ENCODE measurements at places on chromosomes 6 and 20.

DNA sequence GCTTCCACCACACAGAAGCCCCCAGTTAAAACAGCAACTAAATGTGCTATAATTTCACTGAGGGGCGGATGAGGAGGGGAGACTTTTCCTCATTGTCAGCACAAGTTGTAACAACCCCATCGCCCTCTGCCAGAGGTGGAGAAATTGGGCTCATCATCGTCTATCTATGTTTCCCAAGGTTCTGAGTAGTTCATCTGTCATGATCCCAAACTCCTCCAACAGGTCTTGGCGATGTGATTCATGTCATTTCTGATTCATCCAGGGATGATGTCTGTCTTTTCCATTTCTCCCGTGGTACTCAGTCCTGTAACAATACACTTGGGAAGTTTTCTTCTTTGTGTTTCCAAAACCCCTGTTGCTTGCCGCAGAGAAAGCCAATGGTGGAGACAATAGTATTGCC, 51.0 kb downstream of the TFAP2A start:
- DNase-seq = no peak

DNA sequence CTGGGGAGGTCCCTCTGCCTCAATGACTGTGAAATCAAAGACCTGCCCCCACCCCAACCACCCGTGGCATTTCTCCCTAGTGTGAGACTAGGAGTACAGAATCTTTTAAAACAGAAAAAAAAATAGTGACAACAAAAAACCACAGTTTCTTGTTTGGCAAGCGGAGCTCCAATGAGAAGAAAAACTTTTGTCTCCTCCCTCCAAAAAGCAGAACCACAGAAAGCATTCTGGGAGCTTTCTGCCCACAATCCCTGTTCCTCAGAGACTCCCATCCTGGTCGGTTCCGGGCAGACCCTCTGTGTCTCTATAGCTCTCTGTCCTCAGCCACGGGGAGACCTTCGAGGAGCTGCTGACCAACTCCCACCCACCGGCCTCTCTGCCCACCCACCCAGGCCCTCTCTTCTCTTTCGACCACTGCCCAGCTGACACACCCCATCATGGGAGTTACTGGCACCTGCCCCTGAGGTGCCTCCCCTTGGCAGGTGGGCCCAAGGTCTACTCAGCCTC, 4.9 kb downstream of the PREX1 start:
- no peak for DNase-seq

- DNase-seq = no peak
Observed at GRCh38 chr6:156988276-156989158, 211.3 kb downstream of the ARID1B start.

GRCh38 chr6:131362070-131362469, 211.0 kb upstream of the ARG1 start:
- no peak for DNase-seq

DNA sequence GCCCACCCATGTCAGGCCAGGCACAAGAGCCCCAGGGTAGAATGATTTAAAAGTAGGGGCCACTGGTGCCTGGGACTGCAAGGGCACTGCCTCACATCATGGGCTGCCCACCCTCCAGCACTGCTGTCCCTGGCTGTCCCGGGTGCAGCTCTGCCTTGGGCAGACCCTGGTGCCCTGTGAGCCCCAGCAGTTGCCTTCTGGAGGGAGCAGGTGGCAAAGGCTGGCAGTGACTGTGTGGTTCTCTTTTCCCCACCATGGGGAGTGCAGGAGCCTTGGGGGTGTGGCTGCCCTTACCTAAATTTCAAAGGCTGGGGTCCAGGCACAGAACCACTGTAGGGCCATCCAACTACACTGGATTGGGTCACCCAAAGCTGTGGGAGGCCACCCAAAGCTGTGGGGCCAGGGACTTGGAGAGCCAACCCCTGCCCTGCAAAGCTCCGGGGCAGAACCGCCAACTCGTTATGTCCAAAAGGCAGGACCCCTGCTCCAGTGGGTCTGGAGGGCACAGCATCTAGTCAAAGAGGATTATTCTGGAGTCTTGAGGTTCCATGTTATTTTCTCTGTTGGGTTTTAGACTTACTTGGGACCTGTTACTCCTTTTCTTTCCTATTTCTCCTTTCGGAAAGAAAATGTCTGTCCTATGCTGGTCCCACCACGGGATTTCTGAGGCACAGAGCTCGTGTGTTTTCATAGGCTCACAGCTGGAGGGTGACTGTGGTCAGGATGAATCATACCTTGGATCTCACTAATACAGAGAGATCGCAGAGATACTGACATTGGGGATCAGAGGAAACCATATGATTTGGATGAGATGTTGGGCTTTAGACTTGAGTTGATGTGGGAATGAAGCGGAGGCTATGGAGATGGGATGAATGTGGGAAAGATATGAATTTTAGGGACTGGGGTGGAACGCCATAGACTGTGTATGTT, 65.3 kb downstream of the RAMACL start:
- no peak for DNase-seq
